Urinary bladder (tissue), 4 donors: ENCODE measurements at places on chromosomes 6 and 20.

- DNase-seq = no peak
Observed at GRCh38 chr6:170179616-170180324, 111.1 kb downstream of the DLL1 start.

DNA sequence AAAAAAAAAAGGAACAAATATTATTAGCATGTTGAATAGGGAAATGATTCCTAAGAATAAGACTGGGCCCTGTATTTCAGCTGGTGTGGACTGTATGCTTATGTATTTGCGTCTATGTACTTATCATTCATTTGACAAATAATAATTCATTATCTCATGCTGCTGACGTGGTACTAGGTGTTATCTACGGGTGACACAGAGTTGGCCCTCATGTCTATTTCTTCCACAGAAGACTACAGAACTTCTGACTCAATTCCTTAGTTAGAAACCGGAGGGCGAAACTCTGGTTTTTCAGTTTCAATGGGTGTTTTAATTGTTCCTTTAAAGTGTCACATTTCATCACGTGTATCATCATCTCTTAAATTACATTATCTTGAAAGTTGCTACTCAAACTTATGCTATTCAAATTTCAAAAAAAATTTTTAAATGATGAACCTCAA lies 305.9 kb downstream of the CLIC5 start:
- no peak for DNase-seq

DNA sequence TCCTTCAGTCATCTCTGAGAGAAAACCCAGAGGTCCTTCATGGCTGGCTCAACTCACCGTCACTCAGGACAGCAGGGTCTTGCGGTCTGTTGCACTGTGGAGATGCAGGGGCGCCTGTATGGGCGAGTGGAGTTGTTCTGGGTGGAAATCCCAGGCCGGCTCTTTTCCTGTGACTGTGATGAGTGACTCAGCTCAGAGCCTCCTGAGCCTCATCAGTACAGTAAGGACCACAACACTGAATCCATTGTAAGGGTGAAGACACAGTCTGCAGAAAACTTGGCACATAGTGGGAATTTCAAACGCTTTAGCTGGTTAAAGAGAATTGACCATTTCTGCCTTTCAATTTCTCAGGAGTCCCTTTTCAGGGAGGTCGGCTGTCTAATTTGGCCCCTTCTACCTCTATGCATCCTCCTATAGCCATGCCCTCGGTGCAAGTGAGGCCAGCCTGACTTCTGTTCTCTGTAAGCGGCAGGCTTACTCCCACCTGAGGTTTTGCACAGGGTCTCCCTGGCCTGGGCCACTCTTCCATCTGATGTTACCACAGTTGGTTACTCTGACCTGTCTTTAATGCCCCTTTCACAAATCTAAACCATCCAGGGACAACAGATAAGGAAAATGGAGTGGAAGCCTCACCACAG lies 35.5 kb upstream of the TBXT start:
- no peak for DNase-seq

GRCh38 chr20:64103871-64104666 lies 3.3 kb downstream of the NPBWR2 start:
- DNase-seq = no peak

GRCh38 chr6:127518191-127518709 lies 885 bp downstream of the MTCL3 start:
- no peak for DNase-seq

- no peak for DNase-seq
Observed at GRCh38 chr6:101422251-101422650, 28.7 kb downstream of the GRIK2 start.
